ENCODE measurements at places on chromosomes 6 and 20.

- DNase-seq, result no peak
These were observed 35.0 kb downstream of the SESN1 start for GRCh38 chr6:109059571-109060021.

DNA sequence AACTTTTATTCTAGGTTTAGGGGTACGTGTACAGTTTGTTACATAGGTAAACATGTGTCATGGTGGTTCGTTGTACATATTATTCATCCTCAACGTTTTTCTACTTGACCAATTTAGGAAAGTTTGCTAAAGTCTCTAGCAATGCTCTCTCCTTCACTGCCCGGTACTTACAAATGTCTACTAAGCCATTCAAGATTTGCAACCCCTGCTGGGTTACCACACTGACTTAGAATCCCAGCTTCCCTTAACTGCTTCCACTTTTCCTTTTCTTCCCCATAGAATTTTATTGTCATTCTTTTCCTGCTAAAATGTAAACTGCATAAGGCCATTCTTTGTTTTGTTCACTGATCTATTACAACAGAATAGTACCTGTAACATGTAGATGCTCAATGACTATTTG is 97.4 kb downstream of the SMPDL3A start:
- no peak for DNase-seq

- DNase-seq, result no peak
These were observed 97.7 kb downstream of the ATG5 start for GRCh38 chr6:106227612-106228507.

DNA sequence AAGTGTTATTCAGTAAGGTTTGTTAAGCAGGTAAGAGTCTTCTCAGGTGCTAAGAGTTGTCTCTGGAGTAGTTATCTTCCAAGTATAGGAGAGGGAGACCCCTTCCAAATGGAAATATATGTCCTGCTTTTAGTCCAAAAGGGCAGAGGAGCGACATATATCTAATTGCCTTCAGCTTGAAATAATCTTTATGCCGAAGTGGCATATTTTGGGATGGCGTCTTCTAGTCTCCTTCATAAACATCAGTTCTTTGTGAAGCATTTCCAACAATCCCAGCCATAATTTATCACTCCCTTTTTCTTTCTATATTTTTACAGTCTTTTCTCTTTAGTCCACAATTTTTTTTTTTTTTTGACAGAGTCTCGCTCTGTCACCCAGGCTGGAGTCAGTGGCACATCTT is 6.0 kb downstream of the TMC2 start:
- no peak for DNase-seq

DNA sequence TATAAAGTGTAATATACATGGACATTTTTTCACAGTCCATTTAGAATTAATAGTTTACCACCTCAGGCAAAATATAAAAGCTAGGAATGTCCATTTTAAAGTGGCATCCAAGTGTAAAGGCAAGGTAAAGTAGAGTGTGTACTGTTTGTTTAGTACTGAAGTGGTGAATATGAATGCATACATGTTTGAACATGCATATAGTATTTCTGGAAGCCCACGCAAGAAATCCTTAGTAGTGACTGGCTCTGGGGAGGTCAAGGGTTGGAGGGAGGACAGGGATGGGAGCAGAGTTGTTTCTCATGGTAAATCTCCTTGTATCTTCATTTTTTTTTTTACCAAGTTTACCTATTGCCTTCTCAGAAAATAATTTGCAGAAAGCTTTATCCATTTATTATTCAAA is 129.2 kb downstream of the UNC5CL start:
- no peak for DNase-seq

DNA sequence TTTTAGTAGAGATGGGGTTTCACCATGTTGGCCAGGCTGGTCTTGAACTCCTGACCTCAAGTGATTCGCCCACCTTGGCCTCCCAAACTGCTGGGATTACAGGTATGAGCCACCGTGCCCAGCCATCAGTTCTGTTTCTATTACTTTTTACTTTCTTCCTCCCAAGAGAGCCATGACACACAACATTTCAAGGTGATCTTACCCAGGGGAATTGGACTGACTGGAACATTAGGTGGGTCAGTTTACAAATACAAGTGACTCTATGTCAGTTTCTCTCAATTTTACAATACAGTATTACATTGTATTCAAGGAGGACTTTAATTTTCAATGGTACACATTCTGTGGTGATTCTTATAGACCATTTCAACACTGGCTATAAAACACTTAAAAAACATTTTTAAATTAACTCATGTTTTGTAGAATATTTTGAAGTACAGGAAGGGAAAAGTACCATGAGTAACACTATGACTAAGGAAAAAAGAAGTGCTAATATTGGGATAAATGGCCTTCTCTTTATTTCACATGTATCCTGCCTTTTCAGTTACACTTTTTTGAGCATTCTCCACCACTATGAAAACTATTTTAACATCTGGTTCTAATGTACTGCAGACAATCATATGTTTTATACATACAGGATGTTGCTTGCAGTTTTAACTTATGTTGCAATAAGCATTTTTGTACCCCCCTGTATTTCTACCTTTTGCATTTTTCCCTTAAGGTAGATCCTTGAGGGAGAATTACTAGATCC is 8.4 kb downstream of the TPBG start:
- DNase-seq, result no peak

DNA sequence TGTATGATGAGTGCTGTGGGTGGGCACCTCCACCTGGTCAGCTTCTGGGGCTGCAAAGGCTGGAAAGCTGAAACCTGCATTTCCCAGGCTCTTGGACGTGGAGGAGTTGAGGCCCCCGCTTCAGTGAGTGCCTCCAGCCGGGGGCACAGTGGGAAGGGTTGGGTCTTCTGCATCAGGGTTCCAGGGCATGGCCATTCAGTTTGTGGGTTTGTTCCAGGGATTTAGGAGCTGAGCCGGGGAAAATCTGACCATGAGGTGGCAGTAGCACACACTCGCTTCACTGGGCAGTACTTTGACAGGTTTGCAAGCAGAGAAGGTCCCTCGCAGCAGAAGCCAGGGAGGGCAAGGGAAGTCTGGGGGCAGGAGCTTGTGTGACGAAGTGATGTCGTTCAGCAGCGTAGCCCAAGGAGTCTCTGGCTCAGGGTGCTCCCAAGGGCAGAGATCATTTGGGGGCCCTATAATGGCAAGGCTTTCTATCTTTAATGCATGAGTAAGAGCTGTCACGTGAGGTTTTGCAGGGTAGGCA is 69.5 kb upstream of the SULF2 start:
- DNase-seq, result no peak

DNA sequence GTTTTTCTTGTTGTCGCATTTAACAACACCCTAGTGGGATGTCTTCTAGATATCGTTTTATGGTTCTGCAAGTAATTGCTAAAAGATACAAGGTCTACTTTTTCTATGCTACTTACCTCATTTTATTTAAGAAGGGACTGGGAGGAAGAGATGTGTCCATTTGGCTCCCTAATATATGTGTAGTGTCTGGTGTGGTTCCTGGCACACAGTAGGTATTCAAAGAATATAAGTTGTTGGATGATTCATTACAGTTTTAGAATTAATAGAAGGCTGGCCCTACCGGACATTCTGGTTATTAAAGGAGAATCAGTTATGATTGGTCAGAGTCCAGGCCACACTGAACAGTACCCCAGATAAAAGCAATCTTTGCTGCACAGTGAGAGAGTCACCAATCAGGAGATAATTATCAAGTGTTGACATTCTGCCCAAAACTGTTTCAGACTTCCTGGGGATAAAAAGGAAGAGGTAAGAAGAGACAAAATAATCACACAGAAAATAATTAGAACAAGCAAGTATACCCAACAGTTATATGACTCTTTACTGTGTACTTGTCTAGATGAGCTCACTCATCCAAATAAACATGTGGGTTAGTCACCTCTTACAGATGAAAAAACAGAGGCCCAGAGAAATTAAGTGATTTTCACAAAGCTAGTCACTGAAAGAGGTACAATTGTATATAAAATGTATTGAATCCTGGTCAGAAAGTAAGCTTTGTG is 7.0 kb downstream of the TMEM244 start:
- DNase-seq, result no peak

- DNase-seq, result no peak
These were observed 3.0 kb upstream of the CRIP3 start for GRCh38 chr6:43311666-43312065.

GRCh38 chr6:68038815-68039408 is 596.2 kb upstream of the ADGRB3 start:
- no peak for DNase-seq

DNA sequence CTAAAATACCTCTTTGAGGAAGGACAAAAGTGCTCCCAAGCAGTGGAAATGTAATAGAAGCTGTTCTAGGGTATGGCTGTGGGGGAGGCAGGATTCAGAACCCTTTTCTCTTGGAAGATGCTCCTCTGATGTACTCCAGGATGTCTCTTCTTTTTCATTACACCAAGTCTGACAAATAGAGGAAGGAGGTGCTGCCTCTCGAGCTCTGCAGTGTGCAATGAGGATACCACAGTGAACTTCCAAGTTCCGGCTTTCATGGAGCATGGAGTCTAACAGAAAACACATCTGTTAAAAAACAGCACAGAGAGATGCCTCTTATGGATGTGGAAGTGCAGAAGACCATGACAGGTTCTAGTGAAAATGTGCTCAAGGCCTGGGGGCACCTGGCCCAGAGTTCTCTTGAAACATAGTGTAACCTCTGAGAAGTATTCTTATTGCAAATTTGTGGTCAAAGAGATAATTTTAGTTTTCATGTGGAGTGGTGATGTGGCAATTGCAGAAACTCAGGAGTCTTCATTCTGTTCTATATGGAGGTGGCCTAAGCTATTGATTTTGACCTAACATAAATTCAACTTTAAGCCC is 362.0 kb upstream of the CITED2 start:
- no peak for DNase-seq

DNA sequence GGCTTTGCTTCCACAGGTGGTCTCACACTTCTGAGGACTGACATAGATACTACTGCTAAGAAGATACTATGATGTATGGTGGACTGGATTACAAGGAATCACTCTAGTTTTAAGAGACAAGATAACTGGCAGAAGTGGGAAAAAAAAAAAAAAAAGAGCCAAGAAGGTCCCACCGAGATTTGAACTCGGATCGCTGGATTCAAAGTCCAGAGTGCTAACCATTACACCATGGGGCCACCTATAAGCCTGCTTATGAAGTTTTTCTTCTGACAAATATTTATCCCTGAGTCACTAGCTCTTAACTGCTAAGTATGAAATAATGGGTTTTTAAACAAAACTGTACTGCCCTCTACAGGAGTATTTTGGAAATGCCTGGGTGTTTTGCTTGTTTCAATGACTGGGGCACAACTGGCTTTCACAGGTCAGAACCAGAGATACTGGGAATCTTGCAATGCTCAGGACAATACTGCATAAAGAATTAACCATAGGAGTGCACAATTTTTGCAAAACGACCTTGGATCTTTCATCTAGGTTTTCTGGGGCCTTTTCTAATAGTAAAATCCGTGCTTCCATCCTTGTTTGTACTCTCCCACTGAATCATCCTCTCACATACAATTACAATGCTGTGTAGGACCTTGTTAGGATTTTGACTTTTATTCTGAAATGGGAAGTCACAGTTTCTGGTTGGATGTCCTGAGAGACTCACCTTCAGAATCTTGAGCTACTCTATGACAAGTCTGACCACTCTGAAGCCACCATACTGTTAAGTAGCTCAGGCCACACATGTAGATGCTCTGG is 116.3 kb downstream of the OR2B2 start:
- peak; percentile 80 for DNase-seq

GRCh38 chr20:44646023-44646640 is 5.4 kb downstream of the ADA start:
- DNase-seq, result no peak

GRCh38 chr6:127576874-127577273 is at the start of gene C6orf58:
Gene C6orf58, plus strand, starts transcription at chr6:127577174. Its CDS starts 12 bp downstream, at chr6:127577186.
- DNase-seq, result no peak

DNA sequence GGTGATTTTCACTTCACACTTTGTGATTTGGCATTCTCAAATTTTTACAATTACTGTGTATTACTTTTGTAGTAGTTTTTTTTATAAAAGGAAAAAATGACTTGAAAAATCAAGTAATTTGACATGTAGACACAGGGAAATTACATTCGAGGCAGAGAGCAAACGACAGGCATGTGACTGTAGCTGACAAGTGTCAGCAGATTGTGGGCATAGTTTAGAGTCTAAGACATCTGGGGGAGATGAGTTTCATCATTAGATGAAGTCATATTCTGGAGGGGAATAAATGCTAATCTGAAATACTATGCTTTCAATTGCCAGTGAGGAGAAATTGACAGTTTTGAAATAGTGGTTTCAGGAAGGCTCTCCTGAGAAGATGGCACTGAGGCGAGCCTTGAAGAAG is 126.0 kb downstream of the MTHFD1L start:
- DNase-seq, result no peak

DNA sequence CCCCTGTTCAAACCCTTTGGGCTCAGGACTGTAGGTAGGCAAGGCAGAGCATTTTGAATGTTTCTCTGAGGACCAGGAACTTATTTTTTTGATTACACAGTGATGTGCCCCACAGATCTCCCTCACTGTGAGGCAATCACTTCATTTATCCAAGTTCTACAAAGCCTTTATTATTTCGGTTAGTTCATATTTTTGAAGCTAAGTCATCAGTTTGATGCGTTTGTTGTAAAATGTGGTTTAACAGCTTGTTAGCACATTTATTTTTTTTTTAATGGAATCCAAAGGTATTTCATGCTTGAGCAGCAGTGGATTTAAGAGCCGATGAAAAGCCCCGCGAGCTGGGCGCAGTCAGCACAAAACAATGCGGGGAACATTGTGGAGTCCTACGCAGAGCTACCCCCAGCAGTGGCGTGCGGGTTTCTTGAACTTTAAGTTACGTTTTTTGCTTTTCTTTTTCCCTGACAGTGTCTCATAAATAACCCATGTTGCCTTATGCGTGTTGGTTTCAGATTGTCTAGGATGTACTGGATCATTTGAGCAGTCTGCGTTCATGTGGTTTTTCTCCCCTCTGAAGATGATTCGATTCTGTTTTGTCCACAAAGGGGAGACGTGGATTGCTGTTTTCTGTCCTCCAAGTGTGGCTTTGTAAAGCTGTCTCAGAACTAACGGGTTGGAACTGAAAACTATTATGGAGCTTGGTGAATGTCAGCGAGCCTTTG is 233.6 kb upstream of the BMP2 start:
- DNase-seq, result peak; percentile 67

- peak; percentile 10 for DNase-seq
These were observed 255.8 kb upstream of the RAB32 start for GRCh38 chr6:146287691-146288369.

GRCh38 chr6:166657531-166657930 is 30.5 kb upstream of the RPS6KA2 start:
- no peak for DNase-seq

DNA sequence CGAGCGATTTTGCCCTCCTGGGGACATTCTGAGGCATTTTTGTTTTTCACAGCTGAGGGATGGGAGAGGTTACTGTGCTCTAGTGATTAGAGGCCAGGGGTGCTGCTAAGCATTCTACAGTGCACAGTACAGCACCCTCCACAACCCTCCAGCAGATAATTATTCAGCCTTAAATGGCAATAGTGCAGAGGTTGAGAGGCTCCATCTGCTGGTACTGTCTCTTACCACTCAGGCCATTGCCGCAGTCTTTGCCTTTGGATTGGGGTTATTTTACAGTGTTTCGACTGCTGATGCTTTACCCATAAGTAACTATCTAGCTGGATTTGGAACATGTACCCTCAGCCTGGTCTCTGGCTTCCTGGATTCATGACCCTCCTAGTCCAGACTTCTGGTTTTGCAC is 705.3 kb downstream of the KIF16B start:
- DNase-seq, result no peak
